ENCODE measurements at places on chromosomes 13 and 19.

DNA sequence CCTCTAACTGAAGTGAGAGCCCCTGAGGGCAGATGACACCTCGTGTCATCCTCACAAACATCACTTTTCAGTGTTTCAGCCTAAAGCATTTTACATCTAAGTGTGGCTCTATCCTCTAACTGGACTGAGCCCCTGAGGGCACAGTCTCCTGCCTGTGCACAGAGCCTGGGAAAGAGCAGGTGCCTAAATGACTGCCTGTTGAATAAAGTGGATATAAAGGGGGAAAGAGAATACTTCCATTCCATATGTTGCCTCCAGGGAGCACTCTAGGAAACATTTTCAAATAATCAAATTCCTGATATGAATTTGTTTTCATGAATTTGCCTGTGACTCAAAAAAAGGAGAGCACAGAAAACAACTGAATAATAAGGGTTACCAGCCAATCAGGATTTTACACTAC, 32.2 kb downstream of the CNMD start:
- DNase-seq: peak; percentile 8

GRCh38 chr13:26254583-26255111, 718 bp downstream of the CDK8 start:
- peak; percentile 50 for DNase-seq

- no peak for DNase-seq
Observed at GRCh38 chr13:86368924-86369323, 569.7 kb upstream of the SLITRK6 start.

GRCh38 chr19:18646535-18647370, 9.9 kb downstream of the KLHL26 start:
- no peak for DNase-seq

DNA sequence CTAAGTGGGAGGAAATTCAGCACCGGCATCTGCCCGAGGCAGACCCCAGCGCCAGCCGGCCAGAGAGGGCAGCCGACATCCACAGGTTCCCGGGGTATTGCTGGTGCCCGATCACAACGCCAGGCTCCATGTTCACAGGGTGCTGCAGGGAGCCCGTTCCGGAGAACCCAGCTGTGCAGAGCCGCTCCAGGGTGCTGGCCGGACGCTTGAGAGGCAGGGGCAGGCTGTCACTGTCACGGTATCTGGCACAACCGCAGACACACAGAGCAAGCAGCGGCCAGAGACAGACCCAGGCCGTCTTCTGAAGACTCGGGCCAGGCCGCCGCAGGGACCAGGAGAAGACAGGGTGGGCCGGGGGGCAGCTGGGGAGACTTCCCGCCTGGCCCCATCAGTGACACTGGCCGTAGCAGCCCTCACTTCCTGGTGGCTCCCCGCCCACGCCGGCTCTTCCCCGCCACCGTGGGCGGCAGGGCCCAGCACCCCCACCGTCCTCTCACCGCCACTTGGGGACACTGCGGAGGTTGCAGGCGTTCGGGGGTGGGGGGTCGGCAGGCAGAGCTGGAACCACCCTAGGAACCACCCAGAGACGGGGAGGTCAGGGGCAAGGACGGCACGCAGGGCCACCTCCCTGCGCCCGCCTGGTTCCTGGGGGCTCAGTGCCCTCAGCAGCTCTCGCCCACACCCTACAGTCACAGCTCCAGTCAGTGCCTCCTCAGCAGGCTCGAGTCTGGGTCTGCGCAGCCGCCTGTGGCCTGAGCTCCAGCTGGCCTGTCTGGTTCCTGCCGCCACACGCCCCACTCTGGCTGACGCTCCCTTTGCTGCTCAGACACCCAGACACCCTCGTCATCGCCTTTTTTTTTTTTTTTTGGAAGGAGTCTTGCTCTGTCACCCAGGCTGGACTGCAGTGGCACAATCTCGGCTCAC, 3.8 kb downstream of the RNF126 start:
- no peak for DNase-seq

DNA sequence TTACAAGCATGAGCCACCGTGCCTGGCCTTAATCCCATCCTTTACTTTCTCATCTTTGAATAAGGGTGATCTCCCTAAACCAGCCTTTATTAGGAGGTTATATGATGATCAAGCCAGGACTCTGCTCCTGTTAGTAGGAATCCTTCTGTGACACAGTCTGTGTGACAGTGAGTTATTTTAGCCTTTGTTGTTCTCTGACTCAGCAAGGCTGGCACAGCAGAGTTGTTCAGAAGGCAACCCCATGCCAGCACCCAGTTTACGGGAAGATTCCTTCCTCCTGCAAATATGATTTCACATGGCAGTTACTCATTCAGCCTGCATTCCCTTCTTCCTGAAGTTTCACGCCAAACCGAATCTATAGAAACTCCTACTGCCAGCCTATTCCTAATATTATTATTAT, 10.5 kb upstream of the MIER2 start:
- no peak for DNase-seq

- DNase-seq: no peak
Observed at GRCh38 chr13:24891476-24892108, 127.6 kb downstream of the RNF17 start.

DNA sequence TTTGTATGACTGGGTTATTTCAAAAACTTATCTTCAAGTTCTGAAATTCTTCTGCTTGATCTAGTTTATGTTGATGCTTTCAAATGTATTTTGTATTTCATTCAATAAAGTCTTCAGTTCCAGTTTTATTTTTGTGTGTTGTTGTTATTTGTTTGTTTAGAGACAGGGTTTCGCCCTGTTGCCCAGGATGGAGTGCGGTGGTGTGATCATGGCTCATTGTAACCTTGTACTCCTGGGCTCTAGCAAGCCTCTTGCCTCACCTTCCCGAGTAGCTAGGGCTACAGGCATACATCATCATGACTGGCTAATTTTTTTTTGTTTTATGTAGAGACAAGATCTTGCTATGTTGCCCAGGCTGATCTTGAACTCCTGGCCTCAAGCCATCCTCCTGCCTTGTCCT, 40.3 kb upstream of the ARHGEF7 start:
- peak; percentile 18 for DNase-seq

Data from iris pigment epithelial cell (primary cell).